ENCODE measurements at places on chromosomes 7 and 10.
A peak's percentile ranks its signal among the peaks of the same experiment; 100 is the strongest.

DNA sequence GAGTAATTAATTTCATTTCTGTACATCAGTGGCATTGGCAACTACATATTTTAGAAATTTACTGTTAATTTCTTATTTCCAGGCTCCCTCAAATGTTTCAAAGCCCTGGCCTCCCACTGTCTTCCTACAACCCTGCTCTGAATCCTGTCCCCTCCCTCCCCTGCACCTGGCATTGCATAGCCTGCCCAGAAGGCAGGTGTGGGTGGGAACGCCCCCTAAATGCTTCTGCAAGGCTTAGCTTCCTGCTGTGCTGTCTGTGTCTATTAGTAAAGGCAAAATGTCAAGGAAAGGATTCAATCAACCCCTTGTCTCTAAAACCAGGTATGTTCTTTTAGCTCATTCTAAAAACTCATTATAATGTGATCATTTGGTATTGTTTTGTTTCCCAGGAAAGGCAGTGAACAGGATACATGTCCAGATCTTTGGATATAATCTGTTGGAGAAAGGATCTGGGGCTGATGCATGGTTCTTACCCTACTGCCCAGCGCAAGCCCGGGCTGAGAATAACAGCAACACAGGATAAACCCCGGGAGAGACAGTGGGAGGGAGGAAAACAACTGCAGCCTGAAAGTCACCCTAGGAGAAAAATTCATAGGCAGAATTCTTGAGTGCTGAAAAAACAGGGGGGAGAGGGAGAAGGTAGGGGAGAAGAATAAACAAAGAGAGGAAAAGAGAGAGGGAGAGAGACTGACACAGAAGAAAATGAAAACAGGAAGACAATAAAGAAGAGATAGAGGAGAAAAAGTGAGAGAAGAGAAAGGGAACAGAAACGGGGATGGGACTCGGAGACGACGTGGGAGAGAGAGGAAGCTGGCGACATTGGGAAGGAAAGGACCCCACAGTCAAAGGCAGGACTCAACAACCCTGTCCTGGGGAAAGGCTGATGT lies 589 bp downstream of the ZNF488 start:
- DNase-seq: no peak

DNA sequence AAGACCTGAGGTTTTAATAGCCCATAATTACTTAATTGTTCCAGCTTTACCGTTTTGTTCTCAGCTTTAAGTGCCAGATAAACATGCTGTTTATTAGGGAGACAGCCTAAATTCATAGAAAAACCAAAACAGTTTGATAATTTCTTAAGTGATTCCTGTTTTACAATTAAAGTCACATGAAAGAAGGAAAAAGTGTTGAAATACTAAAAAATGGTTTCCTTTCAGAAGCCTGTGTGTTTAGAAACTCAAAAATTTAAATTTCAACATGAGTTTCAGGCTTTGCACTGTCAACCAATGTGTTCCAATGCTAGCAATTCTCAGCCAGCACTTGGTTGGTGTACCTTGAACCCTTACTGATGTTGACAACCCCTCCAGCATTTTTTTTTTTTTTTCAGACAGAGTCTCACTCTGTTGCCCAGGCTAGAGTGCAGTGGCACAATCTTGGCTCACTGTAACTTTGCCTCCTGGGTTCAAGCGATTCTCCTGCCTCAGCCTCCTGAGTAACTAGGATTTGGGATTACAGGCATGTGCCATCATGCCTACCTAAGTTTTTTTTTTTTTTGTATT lies 135.3 kb downstream of the ICA1 start:
- peak; percentile 36 for DNase-seq

DNA sequence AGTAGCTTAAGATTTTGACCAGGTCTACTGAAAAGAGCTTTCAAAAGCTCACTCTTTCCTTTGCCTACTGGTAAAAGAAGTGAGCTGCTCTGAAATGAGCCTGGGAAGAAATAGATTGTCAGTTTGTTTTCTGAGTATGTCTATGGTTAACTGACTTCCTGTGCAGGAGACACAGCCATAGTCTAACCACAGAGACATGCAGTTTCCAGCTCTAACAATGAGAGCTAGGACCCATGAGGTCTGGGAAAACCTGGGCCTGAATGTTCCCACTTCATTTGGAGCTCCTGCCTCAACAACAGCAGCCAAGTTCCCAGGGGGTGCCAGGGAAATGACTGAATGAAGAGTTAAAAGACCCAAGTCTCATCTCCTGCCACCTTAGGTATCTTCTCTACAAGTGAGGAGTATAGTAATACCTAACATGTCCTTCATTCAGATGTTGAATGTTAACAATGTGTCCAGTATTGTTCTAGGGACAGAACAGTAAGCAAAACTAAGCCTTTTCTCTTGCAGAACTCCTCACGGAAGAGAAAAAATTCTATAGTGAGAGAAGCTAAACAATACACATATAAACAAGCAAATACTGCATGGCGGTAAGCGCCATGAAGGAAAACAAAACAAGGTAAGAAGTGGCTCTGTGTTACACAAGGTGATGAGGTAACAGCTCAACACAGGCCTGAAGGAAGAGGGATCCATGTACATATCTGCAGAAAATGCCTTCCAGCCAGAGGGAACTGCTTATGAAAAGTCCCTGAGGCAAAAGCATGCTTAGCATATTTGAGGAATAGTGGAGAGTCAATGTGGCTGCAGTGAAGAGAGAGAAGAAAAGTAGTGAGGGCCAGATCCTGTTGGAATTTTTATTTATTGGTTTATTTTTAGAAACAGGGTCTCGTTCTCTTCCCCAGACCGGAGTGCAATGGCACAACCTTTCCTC lies 26.4 kb upstream of the ANKRD1 start:
- DNase-seq: peak; percentile 15

GRCh38 chr10:30247704-30248103 lies 101.4 kb downstream of the MTPAP start:
- peak; percentile 55 for DNase-seq

DNA sequence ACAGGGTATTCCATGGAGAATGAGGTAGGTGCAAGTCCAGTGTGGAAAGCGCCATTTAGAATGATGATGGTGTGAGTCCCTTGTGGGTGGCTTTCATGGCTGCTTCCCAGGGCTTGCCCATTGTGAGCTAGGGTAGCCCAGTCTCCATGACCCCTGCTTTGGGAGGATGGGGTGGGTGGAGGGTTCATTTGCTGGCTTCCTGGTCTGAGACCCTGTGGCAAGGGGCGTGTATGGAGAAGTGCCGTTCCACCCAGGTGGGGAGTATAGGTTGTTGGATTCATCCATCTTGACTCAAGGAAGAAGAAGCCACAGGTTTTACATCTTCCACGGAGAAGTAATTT lies 27.7 kb downstream of the CCM2 start:
- DNase-seq: peak; percentile 11

- no peak for DNase-seq
These were observed 202.3 kb upstream of the LRRN3 start for GRCh38 chr7:110888641-110889040.

GRCh38 chr7:111137296-111138192 lies 46.6 kb downstream of the LRRN3 start:
- DNase-seq: no peak

DNA sequence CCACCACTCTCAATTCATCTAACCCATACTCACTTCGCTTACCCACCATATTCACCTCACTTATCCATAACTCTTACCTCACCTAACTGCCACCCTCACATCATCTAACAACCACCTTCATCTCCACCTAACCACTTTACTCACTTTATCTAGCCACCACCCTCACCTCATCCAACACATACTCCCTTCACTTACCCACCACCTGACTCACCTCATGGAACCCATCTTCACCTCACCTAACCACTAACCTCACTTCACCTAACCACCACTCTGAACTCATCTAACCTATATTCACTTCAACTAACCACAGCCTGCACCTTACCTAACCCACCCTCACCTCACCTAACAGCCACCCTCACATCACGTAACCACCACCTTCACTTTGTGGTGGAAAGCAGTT lies 84.2 kb downstream of the VIPR2 start:
- DNase-seq: no peak

- no peak for DNase-seq
These were observed 150.0 kb upstream of the RSU1 start for GRCh38 chr10:16966991-16967865.

DNA sequence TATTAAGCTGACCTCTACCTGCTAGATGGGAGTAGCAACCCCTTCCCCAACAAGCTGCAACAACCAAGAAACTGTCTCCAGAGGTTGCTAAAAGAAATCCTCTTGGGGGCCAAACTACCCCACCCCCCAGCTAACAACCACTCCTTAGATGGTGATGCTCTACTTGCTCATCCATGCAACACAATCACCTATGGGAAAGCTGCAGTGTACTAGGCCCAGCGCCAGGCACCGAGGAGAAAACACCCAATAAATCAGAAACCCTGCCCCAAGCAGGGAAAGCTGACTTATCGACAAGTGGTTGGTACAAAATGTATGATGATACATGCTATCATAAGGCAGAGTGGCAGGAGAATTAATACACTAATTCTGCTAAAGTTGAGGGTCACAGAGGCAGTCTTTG lies 17.3 kb downstream of the SLC25A13 start:
- DNase-seq: no peak

DNA sequence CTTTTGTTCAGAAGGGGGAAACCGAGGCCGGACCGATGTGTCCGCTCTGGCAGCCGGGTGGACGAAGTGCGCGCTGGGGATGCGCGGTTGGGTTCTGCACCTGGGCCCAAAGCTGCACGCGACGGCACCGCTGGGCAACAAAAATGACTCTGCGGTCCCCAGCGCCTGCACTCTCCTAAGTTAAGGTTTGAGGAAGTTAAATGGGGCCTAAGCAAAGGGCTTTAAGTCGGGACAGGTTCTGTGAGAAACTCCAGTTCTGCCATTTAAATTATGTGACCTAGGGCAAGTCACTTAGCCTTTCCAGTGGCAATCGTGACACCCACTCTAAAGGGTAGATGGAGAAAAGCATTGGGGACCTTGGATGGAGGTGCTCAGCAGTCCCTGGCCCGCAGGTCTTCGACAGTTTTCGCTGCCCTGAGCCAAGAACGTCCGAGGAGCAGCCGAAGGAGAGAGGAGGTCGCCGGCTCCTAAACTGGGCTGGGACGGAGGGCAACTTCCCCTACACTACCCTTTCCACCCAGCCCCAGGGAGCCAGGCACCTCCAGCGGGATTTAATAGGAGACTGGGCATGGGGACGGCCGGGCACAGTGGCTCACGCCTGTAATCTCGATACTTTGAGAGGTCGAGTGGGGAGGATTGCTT lies 534 bp upstream of the ACBD5 start:
- peak; percentile 67 for DNase-seq

DNA sequence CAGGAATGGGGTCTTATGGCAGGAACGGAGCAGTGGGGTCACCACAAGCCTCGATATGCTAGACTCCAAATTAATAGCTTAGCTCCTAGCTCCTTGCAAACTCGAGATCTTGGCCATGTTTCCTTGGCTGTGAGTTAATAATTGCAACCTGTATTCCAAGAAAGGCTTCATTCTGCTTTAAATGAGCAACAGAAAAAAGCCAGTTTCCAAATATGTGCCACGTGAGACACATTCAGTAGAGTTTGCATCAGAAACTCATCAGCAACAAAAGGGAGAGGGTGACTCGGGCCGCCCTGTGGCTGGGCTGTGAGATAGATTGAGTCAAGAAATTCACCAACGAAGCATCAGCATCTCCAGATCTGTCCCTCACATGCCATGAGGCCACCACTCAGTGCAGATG lies 112.0 kb downstream of the NPTX2 start:
- no peak for DNase-seq

GRCh38 chr7:150378115-150378852 lies 846 bp upstream of the ZNF775 start:
- peak; percentile 87 for DNase-seq

DNA sequence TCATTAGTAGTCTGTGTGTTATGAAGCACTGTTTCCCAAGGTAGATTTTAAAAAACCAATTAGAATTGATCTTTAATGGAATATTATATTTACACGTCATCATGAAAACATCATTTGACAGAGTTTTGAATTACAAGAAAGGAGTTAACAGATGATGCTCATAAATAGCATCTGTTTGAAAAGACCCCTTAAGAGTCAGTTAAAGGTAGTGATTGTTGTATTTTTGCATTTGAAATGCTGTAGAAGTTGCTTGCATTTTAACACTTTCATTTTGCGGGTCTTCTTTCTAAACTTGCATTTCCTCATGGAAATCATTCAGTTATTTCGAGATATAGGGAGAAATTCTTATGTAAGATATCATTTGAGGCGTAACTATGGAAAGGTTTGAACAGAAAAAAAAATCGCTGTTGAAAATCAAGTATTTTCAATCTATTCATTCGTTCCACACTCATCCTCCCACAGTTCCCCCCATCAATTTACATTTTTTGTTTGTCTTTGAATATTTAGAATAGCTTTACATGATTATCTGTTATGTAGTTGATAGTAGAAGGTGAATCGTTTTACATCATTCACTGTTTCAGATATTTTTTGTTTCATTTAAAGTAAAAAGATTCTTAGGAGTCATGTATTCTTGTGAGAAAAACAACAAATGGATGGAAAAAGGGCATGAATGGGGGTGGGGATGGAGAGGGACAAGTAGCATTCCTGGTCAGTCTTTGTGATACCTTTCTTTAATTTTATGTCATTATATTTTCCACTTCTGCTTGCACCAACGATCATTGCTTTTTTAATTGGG lies 3.0 kb upstream of the SKIDA1 start:
- DNase-seq: peak; percentile 28

GRCh38 chr10:102919246-102919959 lies 1.3 kb downstream of the CNNM2 start:
- DNase-seq: peak; percentile 31

GRCh38 chr7:15280078-15280733 lies 281.6 kb downstream of the AGMO start:
- DNase-seq: no peak

DNA sequence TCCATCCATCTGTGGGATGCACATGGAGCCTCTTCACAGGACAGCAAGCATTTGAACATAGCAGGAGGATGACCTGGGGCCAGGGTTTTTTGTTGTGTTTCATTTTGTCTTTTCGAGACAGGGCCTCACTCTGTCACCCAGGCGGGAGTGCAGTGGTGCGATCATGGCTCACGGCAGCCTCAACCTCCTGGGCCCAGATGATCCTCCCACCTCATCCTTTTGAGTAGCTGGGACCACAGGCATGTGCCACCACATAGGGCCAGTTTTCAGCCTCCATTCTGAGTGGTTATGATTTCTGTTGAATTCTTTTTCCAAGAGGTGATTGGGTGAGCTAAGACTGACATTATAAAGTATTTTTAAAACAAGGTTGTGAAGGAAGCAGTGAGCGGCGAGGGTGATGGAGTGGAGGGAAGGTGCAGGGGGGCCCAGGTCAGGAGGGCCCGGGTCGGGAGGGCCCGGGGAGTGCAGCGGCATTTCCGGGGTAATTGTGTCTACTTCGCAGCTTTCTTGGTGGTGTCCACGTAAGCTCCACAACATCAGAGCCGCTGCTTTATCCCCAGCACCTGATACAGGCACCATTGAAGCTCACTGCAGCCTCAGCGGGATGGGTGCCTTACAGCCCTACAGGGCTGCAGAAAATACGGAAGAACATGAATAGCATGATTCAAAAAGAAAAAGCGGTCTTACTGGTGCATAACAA lies 12.0 kb upstream of the LARP4B start:
- DNase-seq: no peak

DNA sequence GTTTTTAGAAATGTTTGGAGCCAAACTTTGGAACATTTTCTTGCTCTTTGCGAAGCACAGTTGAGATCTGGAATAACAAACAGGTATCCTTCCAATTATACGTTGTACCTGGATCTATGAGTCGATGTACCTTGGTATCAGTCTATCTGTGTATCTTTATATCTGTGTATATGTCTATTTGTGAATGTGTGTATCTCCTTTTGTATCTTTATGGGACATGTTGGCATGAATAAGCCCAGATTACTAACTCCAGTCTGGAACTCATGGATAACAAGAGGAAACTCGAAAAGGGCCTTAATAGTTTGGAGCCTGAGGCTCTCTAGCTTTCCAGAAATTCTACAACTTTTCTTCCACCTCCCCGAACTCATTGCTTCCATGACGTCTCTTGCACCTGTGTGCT lies 490.0 kb downstream of the GATA3 start:
- DNase-seq: no peak

GRCh38 chr10:21490028-21490710 lies 35.3 kb downstream of the SKIDA1 start:
- DNase-seq: no peak

Measured in hematopoietic multipotent progenitor cell treated with erythropoietin and hydrocortisone succinate and interleukin-3 and kit ligand, for 6 days (in vitro differentiated cells).